ENCODE measurements at places on chromosomes 12 and 14.

DNA sequence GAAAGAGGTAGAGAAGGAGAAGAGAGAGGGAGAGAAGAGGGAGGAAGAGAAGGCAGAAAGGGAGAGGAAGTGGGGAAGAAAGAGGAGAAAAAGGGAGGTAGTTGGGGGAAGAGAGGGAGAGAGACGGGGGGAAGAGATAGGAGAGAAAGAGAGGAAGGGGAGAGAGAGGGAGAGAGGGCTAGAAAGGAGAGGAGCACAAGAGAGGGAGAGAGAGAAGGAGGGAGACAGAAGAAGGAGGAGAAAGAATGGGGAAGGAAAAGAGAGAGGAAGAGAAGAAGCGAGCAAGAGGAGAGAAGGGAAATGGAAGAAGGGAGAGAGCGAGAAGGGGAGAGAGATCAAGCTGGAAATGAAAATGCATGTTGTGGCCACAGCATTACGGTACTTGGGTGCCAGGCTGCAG is 1368.4 kb upstream of the TMEM132C start:
- DNase-seq = no peak

GRCh38 chr12:52895726-52896189 is 9.1 kb downstream of the KRT8 start:
- no peak for DNase-seq

- no peak for DNase-seq
These were observed at the start of gene WSB2 for GRCh38 chr12:118061011-118061872. Gene WSB2, minus strand, starts transcription at chr12:118061179. Its CDS starts 131 bp downstream, at chr12:118061048.

DNA sequence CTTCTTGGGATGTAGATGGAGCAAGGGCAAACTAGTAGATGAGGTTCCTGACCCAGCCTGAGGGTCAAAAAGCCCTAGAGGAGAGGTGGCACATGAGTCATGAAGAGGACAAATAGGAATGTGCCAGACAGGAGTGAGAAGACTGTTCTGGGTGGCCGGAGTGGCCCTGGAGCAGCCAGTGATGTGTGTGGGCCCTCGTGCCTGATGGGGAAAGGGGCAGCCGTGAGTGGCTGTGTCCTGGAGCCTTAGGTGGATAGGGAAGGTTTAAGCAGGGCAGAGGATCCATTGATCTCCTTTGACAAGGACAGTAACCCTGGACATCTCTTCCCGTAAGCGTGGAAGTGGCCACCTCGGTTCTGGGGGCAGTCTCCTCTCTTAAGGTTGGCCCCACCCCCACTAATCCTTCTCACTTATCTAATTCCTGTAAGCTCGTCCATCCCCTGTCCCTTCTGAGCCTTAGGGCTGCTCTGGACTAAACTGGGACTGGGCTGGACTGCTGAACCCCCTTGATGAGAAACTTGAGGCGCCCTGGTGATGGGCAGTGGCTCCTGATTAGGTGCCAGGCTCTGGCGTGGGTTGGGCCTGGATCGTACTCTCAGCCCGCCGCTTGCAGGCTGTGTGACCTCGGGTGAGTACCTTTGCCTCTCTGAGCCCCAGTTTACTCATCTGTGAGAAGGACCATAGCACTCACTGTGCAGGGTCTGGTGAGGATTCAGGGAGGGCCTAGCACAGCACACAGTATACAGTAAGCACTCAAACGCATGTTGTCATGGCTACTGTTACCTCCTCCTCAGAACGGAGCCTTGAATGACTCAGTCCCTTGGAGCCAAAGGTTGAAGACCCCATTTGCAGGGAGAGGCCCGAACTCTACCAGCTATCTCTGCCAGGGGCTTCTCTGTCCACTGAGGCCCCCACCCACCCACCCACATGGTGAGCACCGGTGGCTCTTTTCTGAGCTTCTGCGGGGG is 4.0 kb downstream of the FAM222A start:
- DNase-seq = no peak

GRCh38 chr12:79156846-79157463 is 292.4 kb downstream of the SYT1 start:
- DNase-seq = no peak

GRCh38 chr12:22257100-22257499 is 77.4 kb downstream of the ST8SIA1 start:
- DNase-seq = no peak

GRCh38 chr14:101104485-101104884 is 201.0 kb upstream of the RTL1 start:
- no peak for DNase-seq

- no peak for DNase-seq
These were observed 109.7 kb downstream of the ANO4 start for GRCh38 chr12:100904270-100904669.

DNA sequence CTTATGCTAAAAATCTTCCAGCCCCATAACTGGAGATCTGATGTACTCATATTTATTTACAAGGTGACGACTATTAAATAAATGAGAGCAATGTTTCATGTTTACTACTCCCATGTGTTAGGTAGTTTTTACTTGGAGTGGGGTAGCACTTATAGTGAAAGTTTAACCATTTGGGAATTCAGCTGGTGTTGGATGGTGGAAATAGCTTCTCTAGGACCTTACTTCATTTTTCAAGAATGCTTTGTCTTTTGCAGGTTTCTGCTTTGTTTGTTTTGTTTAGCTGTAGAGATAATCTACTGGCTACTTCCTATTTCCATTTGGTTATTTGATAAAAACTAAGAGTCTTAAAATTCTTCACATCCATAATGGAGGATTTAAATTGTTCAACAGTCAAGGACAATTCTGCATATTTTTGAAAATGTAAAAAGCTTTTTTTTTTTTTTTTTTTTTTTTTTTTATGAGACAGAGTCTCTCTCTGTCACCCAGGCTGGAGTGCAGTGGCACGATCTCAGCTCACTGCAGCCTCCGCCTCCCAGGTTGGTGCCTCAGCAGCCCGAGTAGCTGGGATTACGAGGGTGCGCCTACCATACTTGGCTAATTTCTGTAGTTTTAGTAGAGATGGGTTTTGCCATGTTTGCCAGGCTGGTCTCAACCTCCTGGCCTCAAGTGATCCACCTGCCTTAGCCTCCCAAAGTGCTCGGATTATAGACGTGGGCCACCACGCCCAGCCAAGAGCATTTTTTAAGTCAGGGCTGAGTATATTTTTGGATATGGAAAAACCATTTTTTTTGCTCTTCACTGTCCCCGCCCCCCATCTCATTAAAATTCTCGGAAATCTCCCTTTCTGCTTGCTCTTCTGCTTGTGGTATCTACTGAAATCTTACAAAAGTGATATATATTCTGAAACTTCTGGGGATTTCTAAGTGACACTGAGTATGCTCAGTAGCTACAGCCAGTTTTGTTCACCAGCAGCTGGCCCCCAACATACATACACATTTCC is 1.4 kb upstream of the ABCD2 start:
- no peak for DNase-seq

DNA sequence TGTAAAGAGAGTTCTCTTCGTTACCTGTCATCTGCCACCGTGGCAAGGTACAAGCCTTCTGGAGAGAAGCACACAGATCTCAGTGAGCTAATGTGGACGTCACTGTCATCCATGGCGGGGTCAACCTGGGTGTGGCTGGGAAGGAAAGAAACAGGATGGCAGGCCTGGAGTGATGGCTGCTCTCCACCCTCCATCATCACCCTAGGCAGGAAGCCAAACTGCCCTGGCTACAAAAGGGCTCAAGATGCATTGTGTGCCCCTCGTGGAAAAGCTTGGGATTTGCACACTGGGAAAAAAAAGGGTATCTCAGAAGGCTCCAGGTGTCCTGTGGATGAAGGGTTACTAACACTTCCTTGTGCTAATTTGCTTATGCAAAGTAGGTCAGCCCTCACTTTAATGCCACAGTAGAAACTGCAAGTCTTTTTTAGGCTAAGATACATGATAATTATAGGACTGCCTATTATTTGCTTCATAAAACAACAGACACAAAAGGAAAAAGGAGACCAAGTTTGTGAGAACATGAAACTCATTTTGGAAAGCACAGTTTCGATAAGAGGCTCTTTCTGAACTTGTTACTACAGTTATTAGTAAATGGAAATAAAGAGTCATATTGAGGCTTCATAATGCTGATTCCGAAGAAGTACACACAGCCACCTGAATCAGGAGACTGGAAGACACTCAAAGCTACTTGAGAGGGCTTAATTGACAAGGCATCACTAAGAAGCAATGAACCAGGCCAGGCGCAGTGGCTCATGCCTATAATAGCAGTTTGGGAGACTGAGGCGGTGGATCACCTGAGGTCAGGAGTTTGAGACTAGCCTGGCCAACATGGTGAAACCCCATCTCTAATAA is 18.9 kb downstream of the RFC5 start:
- DNase-seq = no peak

DNA sequence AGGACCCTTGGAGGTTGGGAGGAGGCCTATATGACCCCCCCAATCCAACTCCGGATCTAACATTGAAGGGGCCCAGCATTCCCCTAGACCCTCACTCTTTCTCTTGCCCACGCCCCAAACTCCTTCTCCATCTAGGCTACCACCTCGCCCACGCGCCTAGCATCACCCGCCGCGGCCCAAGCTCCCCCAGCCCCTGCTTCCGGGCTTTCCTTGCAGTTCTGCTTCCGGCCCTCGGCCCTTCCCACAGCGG is 445 bp downstream of the CERS5 start:
- no peak for DNase-seq

DNA sequence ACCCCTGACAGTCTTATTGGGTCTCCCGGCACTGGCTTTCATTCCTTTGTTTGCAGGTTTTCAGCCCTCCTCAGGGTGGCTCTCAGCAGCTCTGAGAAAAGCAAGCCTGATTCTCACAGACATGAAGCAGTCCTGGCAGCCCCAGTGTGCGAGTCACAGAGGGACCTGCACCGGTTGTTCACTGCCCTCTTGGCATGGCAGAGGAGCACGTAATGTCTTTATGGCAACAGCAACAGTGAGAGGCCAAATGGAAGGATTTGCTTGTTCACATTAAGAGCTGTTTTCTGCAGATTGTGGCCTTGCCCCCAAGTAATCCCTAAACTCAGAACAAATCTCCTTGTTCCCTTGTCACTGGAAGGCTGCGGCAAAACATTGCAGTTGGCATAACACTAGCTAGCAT is 3.4 kb downstream of the KCNA5 start:
- DNase-seq = no peak

DNA sequence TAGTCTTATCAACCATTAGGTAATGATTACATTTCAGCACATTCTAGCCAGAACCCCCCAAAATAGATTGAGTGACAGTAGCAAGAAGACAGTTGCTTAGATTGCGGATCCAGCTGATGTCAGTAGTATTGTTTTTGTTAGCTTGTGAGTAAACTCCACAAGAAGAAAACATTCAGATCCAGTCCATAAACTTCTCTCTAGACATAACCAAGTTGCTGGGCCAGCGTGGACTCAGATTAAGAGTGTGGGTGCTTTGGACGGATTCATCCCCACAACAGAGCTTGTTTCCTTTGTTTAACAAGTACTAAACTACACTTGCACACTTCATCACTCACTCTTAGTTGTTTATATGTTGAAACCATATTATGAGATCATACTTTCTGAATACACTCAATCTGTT is 293.4 kb downstream of the NPAS3 start:
- DNase-seq = no peak

GRCh38 chr14:69424149-69424923 is 25.8 kb downstream of the SLC39A9 start:
- DNase-seq = no peak
